Activated T-cell treated with anti-CD3 and anti-CD28 coated beads for 4 hours (primary cell): ENCODE measurements at places on chromosomes 6 and 20.
A peak's percentile ranks its signal among the peaks of the same experiment; 100 is the strongest.

GRCh38 chr6:138657065-138657425 is 116.5 kb upstream of the CCDC28A start:
- no peak for DNase-seq

- no peak for DNase-seq
Observed at GRCh38 chr6:5866547-5867051, 140.1 kb downstream of the NRN1 start.

DNA sequence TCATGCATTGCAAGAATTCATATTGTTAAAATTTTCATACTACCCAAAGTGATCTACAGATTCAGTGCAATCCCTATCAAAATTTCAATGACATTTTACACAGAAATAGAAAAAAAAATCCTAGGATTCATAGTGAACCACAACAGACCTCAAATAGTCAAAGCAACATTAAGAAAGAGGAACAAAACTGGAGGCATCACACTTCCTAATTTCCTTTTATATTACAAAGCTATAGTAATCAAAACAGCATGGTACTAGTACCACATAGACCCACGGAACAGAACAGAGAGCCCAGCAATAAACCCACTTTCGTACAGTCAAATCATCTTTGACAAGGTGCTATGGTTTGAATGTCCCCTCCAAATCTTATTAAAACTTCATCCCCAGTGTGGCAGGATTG is 39.7 kb downstream of the NTSR1 start:
- DNase-seq, result no peak

GRCh38 chr6:25703005-25703404 is 51.0 kb downstream of the SCGN start:
- no peak for DNase-seq

DNA sequence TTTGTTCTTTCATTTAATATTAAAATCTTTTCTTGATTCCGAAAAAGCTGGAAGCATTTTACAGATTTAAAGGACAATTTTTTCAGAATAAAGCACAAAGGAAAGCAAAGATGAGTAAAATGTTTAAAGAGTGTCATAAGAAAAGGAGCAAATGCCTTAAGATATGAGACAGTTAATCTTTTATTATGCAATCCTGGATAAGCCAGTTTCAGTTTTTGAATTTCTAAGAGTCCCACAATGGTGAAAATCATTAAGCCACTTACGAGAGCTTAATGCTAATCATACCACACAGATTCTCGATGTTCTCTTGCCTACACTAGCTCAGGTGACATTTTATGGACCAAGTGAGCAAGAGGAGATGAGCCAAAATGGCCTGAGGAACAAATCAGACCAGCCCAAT is 103.7 kb upstream of the RNF217 start:
- DNase-seq, result no peak

DNA sequence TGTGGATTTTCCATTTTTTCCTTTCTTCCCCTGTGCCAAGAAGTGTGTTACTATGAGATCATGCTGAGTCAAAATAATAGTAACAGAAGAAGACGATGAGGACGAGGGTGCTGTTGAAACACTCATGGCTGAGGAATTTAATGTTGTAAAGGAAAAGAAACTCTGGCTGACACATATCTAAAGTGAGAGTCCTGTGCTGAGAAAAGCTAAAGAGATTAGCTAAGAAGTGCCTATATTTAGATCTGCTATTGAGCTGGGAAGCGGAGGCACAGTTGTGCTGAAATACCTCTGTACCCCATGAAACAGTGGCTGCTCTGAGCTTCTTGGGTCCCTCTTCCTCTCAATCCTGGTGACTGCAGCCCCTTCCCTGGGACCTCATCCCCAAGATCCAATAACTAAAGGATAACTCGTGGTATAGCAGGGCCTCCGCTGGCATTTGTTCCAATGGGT is 1.1 kb upstream of the SYTL3 start:
- no peak for DNase-seq

GRCh38 chr6:159978291-159979135 is 9.6 kb downstream of the IGF2R start:
- DNase-seq, result no peak

DNA sequence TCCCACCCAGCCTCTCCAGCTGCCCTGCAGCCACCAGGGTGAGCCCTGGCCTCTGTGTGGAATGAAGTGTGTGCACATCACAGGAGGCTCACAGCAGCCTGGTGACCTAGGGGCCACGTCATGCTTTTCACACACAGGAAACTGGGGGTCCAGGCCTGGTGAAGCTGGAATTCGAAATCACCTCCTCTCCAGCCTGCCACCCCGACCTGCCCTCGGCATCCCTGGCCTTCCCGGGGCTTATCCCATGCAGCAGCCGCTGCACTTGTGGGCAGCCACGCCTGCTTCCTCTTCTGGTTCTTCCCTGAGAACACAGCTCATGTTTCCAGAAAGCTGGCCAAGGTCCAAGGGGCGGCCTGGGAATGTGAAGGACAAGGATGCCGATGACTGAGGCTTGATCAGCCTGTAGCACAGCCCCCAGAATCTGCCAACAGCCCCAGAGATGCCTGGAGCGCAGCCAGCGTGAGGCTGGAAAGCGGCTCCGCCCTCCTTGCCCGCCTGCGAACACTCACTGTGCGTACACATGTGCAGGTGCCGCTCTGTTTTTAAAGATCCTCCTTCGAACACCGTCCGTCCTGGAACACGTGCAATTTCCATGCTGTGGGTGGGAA is 4.2 kb upstream of the NTSR1 start:
- DNase-seq, result no peak

DNA sequence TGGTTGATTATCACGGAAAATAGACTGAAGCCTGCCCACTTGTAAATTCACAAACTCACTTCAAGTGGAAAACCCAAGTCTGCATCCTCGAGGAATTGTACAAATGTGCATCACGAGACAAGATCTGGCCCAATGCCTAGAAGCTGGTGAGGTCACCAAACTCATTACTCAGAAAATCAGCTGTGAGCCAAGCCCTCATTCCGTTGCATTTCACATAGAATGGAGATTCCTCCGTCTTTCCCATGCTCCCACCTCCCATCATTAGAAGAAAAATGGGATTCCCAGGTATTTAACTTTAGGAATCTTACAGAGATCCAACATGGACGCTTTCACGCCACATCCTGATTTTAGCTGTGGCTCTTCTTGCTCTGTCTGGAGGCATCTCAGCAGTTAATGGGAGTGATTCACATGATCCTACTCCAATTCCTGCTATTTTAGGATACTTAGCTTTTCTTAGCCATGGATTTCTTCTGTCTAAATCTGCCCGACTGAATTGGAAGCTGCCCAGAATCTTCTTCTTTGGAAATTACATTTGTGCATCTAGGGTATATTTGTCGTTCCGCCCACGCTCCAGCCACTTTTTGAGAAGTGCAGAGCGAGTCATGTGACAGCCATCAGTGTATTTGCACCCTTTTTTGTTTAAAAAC is 68.7 kb upstream of the STMND1 start:
- DNase-seq, result no peak

GRCh38 chr6:156963712-156964700 is 186.8 kb downstream of the ARID1B start:
- no peak for DNase-seq

- DNase-seq, result no peak
Observed at GRCh38 chr20:53940360-53940702, 130.1 kb downstream of the BCAS1 start.

DNA sequence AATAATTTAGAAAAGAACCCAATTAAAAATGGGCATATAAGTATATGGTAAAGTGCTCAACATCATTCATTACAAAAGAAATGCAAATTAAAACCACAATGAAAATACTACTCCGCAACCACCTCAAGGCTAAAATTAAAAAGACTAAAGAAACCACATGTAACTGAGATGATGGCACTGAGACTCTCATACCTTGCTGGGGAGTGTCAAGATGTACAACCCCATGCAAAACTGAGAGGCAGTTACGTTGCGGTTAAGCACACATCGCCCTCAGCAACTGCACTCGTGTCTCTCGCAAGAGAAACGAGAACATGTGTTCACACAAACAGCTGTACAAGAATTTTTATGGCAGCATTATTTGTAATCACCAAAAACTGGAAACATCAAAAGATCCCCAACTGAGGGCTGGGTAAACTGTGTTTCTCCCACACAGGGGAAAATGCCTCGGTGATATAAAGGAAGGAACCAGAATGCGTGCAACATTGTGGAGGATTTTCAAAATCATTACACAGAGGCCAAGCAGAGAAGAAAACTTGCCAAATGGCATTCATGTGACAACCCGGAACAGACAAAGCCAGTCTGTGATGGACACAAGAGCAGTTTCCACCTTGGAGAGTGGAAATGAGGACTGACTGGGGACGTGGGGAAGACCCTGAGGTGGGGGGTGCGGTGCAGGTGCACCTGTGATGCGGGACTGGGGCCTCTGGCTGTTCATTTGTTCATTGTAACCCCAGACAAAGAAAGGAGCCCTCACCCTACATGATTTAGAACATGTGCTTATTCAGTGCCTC is 144.9 kb downstream of the WDR27 start:
- DNase-seq, result no peak

GRCh38 chr20:10006447-10007090 is 28.2 kb upstream of the ANKEF1 start:
- DNase-seq, result no peak

DNA sequence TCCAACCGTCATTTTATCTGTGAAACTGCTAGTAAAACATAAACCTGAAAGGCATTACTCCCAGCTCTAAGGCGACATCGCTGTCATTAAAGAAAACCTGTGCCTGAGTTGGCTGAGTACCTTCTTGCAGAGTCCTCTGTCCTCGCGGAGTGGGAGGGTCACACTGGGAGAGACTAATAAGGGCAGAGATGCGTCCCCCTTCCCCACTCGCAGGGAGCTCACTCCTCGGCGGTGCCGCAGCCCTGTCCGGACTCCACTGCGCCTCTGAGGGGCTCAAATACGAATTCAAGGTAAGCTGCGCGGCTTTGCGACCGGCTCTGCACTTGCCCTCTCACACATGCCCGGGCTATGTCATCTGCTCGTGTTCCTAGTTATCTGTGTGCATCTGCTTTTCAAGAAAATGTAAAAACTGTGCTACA is at the start of gene COL19A1:
TSS of gene COL19A1 (plus strand) at position 206 of the 419 bp plus-strand sequence. CDS start 13,012 bp downstream, outside the sequence.
- no peak for DNase-seq

GRCh38 chr20:23103284-23104018 is 17.3 kb upstream of the CD93 start:
- no peak for DNase-seq

DNA sequence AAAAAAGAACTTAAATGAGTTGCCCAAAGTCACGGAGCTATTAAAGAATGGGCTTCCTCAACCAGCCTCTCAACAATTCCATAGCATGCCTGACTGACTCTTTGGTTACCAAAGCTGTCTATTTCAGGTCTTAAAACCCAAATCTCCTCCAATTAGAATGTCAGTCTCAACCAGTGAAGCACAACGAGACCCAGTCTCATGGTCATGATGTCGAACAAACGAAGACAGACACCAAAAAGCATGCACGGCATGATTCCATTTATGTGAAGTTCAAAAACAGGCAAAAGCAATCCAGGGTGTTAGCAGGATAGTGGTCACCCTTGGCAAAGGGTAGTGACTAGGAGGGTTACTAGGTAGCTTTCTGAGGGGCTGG is 16.3 kb upstream of the PTPN1 start:
- no peak for DNase-seq

DNA sequence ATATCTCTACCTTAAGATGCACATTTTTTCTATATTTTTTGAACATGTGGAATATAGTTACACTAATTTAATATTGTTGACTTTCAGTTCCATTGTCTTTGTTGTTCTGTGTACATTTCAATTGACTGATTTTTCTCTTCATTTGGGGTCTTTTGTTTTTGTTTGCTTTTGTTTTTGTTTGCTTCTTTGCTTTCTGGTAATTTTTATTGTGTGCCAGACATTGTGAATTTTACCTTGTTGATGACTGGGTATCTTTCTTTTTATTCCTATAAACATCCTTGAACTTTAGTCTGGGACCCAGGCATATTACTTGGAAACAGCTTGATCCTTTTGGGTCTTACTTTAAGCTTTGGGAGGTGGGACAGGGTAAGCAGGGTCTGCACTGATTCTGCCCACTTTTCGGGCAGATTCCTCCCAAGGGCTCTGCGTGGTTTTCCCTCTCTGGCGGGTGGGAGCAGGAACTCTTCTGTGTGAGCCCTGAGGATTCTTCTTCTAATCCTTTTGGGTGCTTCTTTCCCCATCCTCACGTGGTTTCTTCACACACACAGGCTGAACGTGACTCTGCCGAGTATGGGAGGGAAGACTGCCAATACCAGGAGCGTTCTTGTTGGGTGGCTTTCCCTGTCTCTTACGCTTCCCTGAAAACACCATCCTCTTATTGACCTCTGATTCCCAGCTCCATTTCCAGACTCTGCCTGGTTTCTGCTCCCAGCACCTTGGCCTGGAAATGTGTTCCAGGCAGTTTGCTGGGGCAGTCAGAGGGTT is 200.5 kb downstream of the ARID1B start:
- no peak for DNase-seq

DNA sequence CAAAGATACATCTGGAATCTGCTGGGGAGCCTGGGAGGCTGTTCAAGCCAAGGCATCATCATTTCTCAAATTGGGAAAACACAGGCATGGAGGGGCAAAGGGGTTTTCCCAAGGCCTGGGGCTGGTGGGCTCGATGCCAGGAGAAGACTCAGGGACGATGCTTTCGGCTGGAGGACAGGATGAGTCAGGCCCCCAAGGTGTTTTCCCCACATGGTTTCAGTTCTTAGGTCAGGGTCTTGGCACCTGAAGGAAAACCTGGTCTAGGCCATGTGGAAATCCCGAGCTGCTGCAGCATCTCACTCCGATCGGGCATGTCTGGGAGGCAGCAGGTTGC is 348.1 kb downstream of the CDC5L start:
- no peak for DNase-seq

DNA sequence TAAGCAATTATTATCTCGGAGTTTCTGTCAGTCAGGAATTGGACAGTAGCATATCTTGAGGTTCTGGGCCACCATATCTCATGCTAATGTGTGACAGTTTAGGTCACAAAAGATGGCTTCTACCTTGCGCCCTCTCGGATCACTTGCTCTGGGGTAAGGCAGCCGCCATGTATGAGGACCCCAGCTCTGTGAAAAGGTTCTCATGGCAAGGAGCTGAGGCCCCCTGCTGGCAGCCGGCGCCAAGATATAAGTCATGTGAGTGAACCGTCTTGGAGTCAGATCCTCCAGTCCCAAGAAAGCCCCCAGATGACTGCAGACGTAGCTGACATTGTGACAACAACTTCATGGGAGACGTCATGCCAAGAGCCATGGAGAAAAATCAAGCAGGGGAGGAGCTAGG is 670.8 kb downstream of the KIF16B start:
- DNase-seq, result no peak

- peak; percentile 75 for DNase-seq
Observed at GRCh38 chr6:157756708-157757429, 66.2 kb upstream of the SNX9 start.

DNA sequence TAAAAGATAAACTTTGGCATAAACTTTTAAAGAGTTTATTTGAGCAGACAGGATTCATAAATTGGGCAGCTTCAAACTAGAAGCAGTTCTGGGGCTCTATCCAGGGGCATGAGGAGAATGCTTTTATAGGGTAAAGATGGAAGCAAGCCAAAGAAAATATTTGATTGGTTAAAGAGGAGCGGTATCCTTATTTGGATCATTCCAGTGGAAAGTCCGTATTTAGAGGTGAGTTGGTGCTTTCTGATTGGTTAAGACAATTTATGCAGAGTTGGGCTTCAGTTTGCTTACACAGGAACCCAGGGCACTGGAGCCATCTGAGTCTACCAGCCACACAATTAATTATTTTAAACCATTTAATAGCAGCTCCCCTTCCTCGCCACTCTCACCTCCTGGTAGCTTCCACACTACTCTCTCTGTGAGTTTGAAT is 37.9 kb upstream of the RNF217 start:
- DNase-seq, result no peak
